ENCODE measurements at places on chromosomes 5 and 9.

DNA sequence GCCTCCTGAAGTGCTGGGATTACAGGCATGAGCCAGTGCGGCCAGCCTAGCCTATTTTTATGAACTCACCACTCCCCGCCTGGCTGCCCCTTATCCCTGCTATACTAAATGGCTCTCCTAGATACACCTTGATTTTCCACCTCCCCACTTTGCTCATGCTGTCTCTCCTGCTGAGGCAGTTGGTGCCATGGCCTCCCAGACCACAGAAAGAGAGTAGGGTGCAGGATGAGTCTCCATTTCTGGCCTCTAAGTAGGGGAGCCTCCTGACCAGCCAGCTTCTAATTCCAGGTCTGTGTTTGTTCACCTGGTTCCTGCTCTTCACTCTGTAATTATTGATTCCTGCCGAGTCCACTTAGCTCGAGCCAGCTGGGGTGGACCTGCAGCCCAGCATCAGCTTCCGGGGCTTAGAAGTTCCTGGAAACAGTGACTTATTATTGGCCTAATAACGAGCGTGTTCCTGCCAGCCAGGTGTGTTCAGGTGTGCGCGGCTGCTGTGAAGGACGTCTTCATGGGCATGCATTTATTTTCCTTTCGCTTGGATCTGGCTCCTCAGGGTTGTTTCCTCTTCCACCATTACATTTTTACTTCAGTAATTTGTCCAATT, 34.0 kb downstream of the ZNF618 start:
- DNase-seq = no peak

- no peak for DNase-seq
Measured at GRCh38 chr9:93108291-93109041, 12.4 kb downstream of the CARD19 start.

- no peak for DNase-seq
Measured at GRCh38 chr9:136686794-136687711, at the start of gene AGPAT2. Gene AGPAT2 (minus strand): TSS chr9:136687457. CDS start chr9:136687357, 100 bp downstream.

DNA sequence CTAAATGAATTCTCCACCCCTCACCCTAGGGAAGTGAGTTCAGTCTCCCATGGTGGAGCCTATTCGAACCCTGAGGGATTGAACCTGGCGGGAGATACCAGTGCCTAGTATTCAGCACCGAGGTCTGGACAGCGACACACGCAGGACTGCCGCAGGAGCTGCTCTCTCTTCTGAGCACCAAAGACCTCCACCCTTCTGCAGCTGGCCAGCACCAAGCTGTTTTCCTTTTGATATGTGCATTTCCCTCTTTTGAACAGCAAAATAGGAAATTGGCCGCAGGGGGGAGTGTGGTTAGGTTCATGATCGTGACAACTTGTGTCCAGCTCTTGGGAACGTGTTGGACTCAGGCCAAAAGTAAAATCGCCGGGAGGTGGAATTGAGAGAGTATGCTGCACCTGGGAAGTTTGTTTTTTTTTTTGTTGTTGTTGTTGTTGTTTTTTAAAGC, 1.2 kb upstream of the PCSK1 start:
- peak; percentile 48 for DNase-seq

GRCh38 chr5:137218471-137218870, 280.7 kb downstream of the SPOCK1 start:
- DNase-seq = no peak

DNA sequence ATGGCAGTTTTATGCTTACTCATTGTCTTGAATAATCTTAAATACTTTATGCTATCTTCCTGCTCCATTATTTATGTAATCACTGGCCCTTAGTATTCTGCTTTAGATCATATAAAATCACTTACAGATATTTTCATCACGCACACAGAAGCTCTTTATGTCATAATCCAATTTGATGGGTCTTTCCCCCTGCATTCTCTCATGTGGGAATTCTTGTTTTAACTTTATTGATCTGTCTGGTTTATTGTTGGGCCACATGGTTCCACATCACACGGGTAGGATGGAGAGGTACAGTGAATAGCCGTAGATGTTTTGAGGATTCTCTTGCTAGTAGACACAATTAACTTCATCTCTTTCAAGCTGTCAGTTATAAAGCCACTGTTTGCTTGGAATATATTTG, 27.0 kb downstream of the PLPPR1 start:
- no peak for DNase-seq

- DNase-seq = no peak
Measured at GRCh38 chr9:72872718-72873117, 80.1 kb downstream of the ALDH1A1 start.

- DNase-seq = peak; percentile 18
Measured at GRCh38 chr5:77022511-77023417, 7.4 kb upstream of the AGGF1 start.

DNA sequence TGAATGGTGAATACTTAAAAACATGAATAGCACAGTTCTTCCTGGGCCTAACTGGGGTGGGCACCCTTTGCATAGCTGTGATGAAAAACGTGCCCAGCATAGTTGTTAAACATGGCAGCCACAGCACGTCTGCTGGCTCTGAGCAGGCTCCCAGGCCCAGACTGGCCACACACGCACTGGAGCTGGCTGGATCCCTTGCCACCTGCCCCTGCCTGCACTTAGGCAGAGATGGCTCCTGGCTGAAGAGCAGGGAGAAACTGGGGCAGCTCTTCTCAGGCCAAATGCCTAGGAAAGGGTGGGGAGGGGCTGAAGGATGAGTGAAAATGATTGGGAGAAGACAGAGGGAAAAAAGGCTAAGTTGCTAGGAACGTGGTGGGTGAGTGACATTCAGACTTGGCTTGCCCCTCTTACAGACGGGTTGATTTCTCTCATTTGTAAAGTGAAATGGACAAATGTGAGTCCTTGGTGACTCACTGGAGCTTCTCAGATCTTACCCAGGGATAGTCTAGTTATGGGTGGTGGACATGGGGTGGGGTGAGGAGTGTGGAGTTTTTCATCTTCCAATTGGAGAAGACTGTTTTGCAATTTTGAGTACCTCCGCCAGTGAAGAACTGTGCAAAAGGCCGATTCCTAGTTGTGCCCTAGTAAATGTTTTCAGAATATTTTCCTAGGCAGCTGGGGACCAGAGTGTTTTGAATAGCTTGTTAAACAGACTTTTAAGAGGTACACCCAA, 42.4 kb downstream of the TRIO start:
- no peak for DNase-seq

DNA sequence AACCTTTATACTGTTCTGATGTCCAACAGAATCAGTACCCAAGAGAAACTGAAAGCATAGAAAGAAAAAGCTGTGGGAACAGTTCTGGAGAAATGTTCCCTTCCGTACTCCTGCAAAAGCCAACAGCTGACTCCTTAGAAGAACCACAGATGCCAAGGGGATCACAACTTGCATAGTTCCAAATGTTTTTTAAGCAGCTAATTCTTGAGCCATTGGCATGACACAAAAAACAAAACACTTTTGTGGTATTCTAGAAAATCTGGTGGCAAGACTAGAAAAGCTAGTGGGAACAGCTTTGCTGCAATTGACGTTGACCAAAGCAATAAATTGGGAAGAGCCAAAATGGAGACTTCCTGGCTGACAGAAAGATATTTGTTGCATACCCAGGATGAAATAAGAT, 189.9 kb downstream of the ARL15 start:
- no peak for DNase-seq

DNA sequence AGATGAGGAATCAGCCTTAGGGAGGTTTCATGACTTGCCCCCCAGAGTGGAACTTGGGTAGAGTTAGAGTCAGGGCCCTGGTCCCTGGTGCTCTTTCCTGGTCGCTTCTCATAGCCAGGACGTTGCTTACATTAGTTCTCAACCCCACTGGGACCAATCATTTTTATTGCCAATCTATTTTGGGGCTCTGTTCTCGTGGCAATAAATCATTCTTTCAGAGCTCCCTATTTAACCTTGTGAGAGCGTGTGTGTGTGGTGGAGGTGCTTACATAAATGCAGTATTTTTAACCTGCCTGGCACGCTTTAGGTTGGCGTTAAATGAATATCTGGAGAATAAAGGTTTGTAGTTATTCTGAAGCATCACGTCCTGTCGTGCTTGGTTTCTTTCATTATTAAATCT, 4.1 kb downstream of the TRIO start:
- no peak for DNase-seq

DNA sequence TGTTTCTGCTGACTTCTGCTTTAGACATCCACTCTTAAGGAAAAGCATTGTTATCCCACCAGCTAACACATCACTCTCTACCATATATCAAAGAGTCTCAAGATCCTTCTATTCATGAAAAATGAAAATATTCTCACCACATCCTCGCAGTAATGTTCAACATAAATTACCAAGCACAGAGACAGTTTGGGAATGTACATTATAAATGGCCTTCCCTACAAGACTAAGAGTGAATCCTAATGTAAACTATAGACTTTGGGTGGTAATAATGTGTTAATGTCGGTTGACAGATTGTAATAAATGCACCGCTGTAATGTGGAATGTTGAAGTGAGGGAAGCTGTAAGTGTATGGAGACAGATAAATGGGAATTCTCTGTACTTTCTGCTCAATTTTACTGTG, 27.1 kb upstream of the KCNIP1 start:
- DNase-seq = no peak

GRCh38 chr9:130058154-130058553, 4.4 kb downstream of the GPR107 start:
- DNase-seq = no peak

DNA sequence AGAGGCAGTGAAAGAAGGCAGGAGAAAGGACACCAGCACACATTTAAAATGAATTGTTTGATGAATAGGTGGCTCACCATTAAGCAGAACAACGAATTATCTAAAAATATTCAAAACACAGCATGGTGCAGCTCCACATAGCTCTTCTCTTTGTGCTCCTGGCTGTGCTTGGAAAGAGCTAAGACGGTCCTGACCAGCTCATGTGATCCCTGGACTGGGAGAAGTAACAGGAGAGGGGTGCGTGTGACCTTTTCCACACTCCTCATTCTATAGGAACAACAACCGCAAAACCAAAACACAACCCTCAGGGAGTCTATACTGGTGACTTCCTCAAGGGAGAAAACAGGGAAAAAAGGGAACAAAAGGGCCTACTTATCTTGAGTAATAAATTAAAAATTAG, 140.5 kb downstream of the DIRAS2 start:
- DNase-seq = no peak

GRCh38 chr9:35712762-35713400, 19.1 kb downstream of the TLN1 start:
- DNase-seq = no peak

GRCh38 chr5:120158211-120158610, 305.9 kb upstream of the PRR16 start:
- DNase-seq = no peak

DNA sequence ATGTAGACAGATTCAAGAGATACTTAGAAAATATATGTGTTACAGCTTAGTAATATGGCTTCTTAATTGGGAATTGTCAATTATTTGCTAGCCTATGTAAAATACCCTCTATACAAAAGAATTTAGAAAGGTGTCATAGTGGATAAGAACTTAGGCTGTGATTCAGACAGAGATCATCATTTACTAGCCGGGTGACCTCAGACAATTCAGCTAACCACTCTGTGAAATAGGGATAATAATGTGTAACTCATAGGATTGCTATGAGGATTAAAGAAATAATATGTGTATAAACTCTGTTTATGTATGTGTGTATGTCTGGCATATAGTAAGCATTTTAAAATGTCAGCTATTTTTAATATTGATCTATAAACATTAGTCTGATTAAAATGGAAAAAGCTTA, 5.9 kb upstream of the LARS1 start:
- no peak for DNase-seq

- DNase-seq = no peak
Measured at GRCh38 chr5:139600336-139600949, 39.3 kb downstream of the UBE2D2 start.

DNA sequence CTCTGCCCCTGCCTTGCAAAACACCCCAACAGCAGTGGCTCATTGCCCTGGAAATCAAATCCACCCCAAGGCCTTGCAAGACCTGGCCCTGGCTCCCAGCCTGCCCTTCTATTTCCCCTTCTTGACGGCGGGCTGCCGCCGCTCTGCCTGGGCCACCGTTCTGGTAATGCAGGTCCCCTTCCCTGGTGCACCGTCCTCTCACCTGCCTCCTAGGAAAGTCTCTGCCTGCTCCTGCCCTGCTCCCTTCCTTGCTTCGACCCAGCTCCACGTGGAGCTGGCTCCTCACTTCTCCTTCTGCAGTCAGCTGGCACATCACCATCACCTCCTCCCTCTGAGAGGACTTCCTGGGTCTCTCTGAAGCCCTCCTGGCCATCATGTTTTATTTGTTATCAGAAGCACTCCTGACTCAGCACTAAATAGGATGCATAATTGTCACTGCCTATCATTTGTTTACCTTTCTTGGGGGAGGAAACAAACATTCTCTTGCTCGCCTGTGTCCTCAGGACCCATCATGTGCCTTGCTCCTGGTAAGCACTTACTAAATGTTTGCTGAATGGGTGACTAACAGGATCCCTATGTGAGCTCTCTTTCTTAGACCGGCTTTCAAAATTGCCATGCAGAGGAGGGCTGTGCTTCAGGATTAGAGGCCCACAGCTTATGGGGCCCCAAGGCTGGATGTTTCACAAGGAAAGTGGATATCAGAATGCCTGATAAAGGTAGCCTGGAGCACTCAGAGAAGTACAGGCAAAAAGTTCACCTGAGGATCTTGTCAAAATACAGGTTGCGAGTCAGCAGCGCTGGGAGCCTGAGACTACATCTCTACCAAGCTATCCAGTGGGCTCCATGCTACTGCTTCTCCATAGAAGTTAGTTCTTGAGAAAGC, 19.6 kb upstream of the C5orf47 start:
- DNase-seq = peak; percentile 97

GRCh38 chr9:133584559-133585476, 24.4 kb downstream of the FAM163B start:
- DNase-seq = no peak

DNA sequence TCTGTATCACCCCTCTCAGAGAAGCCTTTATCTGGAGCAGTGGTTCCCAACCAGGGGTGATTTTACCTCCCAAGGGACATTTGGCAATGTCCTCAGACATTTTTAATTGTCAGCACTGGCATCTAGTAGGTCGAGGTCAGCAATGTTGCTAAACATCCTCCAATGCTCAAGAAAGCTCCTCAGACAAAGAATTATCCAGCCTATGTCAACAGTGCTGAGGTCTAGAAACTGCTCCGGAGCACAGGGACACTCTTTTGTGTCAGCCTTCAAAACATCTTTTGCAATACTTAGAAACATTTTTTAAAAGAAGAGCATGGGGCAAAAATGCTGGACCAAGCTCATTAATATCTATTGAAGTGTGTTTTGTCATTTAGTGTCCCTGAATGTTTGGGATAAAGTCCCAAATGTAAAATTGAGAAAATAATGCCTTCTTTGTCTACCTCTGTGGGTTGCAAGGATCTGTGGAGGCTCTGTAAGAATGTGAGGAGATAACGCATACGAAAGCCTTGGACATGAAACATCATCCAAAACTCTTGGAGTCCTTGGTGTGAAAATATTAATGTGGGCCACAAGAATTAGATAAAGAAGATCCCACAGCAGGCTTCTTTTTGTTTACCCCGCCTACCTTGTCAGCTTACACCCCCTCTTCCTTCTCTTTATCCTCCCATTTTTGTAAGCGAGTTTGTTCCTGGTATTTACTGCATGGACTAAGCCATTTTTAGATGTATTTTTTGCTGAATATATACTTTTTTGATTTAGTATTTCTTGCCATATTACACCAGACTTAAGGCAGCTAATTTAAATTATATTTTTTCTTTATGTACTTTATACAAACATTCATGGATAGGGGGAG, 193.5 kb downstream of the CD180 start:
- peak; percentile 19 for DNase-seq
